ENCODE measurements at places on chromosomes 1 and 21.

- DNase-seq: no peak
Observed at GRCh38 chr1:160565564-160565963, 13.7 kb downstream of the CD84 start.

DNA sequence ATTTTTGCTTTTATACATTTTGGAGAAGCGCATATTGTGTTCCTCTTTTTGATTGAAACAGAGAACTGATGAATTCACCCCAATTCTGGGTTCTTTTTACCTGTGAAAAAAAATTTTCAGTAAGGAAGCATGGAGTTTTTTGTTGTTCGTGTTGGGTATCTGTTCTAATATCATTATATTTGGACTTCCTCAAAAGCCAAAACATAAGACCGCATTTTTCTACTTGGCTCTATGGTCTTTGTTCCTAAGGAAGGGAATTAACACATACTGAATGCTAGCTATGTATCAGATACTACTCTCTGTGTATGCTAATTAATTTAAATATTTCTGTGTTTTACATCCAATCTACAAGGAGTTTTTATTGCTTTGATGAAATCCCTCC lies 12.9 kb downstream of the EPB41 start:
- DNase-seq: no peak

DNA sequence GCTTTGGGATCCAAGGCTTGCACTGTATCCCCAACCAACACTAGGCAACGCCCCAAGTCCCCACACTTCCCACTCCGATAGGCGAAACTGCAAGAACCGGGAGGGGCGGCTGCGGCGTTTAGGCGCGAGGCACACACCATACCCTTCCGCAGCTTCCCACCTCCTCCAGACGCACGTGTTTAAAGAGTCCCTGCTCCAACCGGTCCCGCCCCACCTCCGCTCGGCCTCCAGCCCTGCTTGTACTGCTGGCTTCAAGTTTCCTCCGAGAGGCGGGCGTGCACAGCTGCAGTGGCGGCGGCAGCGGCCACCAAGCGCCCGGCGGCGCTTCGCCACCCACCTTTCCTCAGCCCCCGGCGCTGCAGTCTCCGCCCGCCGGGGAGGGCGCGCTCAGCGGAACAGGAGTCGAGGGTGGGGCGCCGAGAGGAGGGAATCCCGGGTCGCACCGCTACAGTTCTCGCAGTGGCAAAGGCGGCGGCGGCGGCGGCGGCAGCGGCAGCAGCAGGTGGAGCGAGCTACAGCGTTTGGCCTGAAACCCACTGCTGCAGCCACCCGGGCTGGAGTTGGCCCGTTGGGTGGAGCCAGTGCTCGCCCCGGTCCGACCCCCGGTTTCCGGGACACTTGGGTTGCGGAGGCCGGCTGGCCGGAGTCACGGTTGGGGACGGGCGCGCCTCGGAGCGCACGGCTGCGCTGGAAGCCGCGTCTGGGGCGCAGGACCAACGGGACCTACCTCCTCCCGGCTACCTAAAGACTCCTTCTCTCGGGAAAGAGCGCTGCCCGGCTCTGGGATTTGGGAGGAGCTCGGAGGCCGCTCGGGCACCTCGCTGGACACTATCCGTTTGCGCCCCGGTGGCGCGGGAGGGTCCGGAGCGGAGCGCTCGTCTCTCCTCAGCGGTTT lies at the start of gene CNIH3:
Gene CNIH3, plus strand, starts transcription at position 457 of the 895 bp plus-strand sequence. CDS start 858 bp downstream, outside the sequence.
- no peak for DNase-seq

DNA sequence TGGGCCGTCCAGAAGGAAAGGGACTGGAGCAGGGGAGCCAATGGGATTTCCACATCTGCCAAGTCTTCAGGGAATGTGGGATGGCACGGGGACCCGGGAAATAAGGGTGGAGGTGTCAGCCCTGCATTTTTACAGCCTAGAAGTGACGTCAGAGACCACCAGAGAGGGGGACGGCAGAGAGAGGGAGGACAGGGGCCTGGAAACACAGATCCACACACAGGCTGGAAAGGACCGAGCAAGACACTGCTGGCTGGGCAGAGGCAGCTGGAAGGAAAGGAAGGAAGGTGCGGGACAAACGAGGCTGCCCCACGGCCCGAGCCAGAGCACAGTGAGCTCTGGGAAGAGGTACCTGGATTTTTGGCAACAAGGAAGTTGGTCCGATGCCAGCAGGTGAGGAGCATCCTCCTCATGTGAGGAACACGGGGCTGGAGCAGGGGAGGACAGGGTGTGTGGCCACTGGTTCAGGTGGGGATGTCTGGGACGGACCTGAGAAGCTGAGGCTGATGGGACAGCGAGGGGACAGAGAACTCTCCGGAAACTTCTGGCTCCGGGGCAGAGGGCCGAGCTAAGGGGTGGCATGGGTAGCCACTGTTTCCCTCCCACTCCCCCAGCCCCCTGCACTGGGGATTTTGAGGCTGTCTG lies 138.3 kb downstream of the PGBD5 start:
- no peak for DNase-seq

DNA sequence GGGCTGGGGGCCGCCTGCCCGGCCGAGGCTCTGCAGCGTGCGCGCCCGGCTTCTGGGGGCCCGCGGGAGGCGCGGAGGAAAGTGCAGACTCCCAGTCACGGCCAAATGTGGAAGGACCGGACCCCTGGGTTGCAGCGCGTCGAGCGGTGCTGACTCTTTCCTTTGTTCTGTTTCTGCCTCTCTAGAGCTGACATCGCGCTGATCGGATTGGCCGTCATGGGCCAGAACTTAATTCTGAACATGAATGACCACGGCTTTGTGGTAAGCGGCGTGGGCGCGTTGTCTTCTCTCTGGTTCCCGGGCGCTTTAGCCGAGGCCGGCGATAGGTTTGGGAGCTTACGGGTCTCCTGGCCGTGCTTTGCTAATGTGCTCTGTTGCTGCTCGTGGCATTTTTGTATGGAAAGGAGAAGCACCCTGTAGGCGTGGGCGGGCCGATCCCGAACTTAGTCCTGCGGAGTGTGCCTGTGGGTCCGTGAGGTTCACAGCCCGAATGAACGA lies 629 bp downstream of the PGD start:
- DNase-seq: no peak

- DNase-seq: no peak
Observed at GRCh38 chr1:14522077-14522925, 76.2 kb upstream of the KAZN start.

Measured in epithelial cell of proximal tubule (primary cell).